HT1080 (cell line): ENCODE measurements at places on chromosomes 4 and X. TPM values are rescaled to one million over a fixed set of nuclear protein-coding genes. Genes with fewer than 3 reads are reported as not detected.

GRCh38 chr4:159012381-159012780 lies 90.5 kb upstream of the RAPGEF2 start:
- DNase-seq, result peak; percentile 79

DNA sequence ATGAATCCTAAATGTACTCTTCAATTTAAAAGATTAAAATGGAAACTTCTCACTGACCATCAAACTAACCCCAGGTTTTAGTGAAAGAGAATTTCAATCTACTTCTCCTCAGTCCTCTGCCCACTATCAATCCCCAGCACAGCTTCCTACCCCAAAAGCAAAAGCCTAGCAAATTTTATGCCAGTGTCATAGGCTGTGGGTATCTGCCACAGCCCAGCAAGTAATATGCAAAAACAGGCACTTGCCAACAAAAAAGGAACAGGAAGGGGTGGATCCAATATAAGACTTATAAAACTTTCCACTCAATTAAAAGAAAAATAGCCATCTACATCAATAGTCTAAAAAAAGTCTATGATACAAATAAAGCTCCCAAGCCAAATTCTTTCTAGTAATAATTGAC lies 22.3 kb downstream of the CAMK2D start:
- DNase-seq, result no peak

CFAP47 gene
- under 0.01 and 0.10 TPM in 2 replicates for total RNA-seq

HTR2C gene
- not detected in 2 replicates for total RNA-seq

DNA sequence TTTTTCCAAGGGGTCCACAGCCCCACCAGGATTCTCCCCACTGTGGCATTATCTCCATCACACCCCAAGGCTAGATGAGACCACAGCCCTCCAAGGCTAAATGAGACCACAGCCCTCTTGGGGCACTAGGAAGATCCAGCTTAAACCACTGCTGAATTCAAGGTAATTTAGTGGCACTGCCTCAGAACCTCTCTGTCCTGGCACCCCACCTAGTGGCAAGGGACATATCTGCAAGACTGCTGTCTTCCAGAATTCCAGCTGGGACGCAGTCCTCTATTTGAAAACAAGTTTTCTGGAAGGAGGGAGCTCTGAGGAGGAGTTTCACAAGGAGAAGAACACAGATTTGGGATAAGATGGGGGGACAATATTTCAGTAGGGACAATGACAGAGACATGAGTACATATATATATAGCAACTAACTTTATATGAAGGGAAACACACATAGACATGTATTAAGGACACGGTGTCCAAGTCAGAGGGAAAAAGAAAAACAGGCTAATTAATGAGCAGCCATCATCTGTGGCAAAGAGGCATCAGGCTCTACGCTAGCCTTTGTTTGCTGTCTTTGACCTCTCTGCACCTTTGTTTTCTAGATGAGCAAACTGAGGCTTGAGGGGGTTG lies 9.3 kb downstream of the CETN2 start:
- DNase-seq, result peak; percentile 19

ASMT gene
- 0.32 TPM in 1 of 2 replicates, not detected in the other for total RNA-seq

DNA sequence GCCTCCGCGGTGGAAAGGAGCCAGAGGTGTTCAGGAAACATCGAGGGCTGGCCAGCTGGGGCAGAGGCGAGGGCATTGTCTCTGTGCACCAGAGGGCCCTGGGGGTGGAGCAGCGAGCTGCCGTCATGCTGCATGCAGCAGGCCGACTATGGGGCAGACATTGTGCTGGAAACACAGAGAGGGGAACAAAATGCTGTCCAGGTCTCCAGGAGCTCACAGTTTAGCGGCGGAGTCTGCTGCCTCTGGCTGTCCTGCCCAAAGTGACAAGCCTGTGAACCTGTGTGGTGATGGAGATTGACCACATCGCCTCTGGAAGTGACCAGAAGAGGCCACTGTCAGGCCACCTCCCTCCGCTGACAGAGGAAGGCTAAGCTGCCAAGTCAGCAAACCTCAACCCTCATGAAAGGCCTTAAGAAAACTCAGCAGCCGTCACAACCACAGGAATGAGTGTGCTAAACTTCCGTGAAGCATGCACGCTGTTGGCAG lies 20.1 kb upstream of the SASH3 start:
- peak; percentile 79 for DNase-seq

DNA sequence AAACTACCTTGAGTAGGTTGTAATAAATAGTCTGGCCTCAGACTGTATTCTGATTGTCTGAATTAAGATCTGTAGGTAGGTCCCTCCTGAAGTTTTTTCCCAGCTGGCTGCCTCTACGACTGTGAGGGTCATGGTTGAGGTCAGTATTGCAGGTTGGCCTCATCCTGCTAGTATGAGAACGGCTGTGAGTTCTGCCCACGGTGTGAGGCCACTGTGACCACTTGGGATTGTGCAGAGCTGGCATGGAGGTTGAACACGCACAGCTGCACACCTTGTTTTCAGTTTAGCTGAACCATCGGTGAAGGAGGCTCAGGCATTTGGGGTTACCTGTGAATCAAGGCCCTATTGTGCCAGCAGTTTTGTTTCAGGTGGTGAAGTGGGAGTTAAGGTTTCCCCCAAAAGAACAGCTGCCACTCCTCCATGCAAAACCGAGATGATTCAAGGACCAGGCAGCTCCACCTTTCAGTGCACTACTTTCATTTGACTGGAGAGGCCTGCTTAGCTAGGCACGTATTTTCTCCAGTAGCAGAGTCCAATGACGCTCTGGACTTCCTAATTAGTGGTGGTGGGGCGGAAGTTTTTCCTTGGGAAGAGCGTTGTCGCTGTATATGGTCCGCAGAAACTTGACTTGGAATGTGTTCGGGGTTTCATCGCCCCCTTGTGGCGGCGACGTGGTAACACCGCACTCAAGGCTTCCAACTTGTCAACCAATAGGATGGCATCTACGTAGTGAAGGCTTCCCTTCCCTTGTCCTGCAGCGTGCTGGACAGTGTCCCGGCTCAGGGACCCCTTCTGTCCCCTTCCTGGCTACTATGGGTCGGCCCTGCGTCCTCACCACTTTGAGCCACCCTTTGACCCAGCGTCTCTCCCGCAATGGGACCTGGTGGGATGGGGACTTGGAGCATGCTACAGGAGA lies 13.8 kb downstream of the CMC4 start:
- peak; percentile 70 for DNase-seq
